ENCODE measurements at places on chromosomes 1 and 21.

DNA sequence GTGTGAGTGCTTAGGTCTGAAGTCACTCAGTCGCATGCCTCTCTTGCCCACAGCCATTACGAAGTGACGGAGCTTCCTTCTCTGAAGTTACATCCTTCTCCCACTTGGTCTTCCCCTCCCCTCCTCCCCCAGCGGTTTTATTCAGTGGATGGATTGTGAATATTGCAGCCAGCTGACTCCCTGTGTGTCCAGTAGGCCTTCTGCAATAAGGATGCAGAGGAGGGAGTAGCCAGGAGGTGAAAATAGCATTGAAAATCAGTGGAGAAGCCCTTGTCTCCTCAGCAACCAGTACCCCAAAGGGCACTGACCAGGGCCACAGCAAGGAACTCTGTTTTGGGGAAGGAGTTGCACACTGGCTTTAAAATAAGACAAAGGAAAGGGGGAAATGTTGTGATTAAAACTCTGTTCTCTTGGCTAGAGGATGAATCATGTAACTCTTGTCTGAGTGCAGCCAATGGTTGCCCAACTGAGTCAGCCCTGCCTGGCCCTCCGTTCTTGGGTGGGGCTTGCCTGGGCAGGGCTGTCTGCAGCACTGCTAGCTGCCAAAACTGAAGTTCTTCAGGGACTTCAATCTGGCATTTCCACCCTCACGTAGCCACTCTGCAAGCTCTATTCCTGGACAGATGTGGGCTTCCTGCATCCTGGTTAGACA is 4.3 kb downstream of the S100A10 start:
- DNase-seq: no peak

- no peak for DNase-seq
Measured at GRCh38 chr1:182357171-182357570, 34.4 kb downstream of the GLUL start.

GRCh38 chr1:75308365-75308764 is 174.2 kb downstream of the LHX8 start:
- DNase-seq: no peak

- peak; percentile 21 for DNase-seq
Measured at GRCh38 chr1:96096613-96097321, 624.8 kb upstream of the PTBP2 start.

DNA sequence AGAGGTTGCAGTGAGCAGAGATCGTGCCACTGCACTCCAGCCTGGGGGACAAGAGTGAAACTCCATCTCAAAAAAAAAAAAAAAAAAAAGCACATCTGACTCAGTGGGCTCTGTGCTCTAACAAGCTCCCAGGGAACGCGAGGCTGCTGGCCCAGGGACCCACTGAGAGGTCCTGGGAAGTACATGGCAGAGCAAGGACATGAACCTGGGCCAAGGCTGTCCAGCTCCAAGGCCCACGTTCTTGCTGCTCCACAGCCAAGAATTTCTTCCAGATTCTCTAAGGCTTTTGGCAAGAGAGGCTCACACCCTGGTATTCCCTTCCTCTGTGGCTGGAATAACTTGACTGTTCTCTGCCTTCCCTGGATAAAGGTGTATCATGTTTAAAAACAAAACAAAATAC is 15.4 kb upstream of the AGTRAP start:
- DNase-seq: no peak

- DNase-seq: no peak
Measured at GRCh38 chr1:36882536-36883285, 151.6 kb downstream of the GRIK3 start.

DNA sequence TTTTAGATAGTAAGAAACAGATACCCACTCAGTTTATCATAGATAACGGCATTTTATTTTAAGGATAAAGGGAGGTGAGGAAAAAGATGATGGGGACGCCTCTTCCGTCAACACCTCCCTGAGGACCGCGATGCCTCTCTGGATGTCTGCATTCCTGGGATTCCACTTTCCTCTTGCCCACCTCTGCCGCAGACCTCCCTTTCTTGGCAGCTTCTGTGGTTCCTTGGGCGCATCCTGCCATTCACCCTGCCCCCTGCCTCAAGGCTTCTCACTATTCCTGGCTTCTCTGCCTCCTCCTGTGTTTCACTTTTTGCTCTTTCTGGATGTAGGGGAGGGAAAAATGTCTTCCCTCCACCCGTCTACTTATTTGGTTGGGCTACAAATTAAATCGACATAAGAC is 19.9 kb downstream of the HUNK start:
- no peak for DNase-seq

GRCh38 chr1:40783001-40783905 is at the start of gene KCNQ4:
TSS of gene KCNQ4 (plus strand) at chr1:40783787. CDS start at chr1:40784094, 307 bp downstream.
- DNase-seq: peak; percentile 38

DNA sequence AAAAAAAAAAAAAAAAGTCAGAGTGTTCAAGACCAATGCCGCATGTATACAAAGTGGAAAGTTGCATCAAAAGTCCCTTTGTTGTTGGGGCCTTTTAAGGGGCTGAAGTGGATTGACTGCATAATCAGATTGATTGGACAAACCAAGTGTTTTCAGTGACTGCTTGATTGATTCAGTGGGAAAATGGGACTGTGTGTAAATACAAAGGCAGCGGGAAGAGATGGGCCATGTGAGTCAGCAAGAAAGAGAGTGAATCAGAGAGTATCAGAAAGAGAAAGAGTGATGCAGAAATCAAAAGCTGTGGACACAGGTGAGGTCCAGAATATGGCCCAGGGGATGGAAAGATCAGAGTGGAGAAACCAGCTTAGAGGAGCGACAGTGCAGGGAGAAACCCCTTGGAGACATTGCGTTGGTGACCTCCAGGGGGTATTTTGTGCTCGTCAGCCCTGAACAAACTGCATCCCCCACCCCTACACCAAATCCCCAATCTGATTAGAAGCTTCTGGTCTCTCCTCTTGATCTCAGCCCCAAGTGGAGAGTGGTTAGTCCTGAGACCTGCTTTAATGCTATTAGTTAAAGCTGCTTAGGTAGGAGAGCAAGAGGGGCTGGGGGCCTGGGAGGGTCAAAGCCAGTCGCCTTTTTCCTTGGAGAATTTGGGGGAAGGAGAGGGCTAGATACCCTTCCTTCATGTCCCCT is 5.1 kb upstream of the ETV3L start:
- no peak for DNase-seq

- DNase-seq: peak; percentile 73
Measured at GRCh38 chr1:34164771-34165391, at the start of gene CSMD2. TSS of gene CSMD2 (minus strand) at chr1:34165230. CDS start at chr1:34165097, 133 bp downstream.

DNA sequence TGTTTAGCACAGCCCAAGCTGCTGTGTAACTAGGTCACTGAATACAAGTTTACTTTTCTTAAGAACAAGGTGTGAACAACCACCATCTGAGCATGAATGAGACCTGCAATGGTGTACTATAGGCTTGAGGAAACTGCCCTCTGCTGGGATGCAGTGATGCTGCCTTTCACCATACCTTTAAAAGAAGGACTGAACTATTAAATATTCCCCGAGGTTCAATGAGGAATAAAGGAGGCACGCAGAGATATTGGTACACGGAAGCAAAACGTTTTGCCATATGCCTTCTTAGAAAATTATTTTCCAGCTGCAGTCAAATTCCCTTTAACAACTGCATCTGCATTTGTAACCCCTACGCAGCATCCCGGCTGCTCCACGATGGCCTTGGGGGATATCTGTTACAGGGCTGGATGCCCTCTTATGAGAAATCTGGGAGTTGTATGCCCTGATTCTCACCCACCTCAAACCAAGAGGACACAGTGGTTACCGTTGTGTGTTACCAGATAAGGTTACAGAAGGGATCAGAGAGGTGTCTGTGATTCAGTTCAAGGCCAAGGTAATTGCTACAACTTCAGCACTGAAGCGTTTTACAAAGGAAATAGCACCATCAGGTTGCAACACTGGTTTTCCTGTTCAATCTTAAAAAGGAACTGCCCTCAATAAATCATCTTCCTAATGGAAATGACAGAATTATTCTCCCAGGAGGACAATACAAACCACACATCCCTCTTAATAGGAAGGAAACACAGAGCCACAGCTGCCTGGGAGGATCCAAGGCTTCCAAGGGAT is 470.5 kb downstream of the LTN1 start:
- DNase-seq: no peak

DNA sequence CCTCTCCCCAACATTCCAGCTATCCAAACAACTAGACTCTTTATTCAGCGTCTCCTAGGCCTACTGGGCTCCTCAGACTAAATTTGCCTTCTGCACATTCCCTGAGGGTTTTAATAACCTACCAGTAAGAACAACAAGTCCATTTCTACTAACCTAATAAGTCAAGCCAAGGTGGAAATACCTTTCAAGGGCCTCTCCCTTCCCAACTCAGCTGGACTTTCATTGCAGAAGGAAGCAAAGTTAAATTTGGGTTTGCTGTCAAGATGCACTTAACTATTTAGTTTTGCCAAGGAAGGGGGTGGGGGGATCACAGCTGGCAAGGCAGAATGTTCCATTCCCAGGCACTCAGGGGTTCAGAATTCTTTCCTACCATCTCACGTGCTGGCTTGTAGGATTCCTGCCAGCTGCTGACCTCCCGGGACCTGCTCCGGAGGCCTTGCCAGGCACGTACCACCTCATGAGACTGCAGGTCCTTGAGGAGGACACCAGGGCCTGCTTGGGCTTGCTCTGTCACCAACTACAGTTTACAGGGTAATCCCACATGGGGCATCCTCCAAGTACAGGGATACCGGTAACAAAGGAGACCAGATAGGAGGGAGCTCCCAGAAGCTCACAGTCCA is 29.8 kb downstream of the SLC30A1 start:
- DNase-seq: no peak

GRCh38 chr1:22953740-22954141 is 18.9 kb downstream of the LACTBL1 start:
- DNase-seq: no peak

- DNase-seq: no peak
Measured at GRCh38 chr1:241992734-241993133, 6.2 kb downstream of the MAP1LC3C start.

GRCh38 chr1:227938276-227938675 is 9.5 kb downstream of the WNT9A start:
- no peak for DNase-seq

- DNase-seq: no peak
Measured at GRCh38 chr1:30908316-30908695, 252 bp downstream of the SDC3 start.

DNA sequence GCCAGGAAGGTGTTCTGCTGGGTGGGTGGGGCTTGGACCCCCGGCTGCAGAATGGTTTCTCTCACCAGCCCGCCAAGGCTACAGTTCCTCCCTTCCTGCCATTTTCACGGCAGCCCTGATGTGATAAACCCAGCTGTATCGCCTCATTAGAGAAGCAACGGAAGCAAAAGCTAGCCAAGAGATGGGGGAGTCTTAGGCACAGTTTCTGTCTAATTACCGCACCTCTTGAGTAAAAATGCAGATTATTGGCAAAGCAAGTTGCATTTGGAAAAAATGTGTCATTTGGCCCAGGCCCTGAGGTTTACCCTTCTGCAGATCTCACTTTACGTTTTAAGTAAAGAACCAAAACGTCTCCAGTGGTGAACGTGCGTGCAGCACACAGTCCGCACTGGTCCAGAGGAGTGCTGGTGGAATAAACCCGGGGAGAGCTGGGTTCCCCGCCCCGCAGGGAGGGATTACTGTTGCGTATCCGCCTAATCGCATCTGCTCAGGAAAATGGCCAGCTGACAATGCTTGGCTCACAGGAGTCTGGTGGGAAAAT is 109.9 kb downstream of the GALNT2 start:
- no peak for DNase-seq

- peak; percentile 99 for DNase-seq
Measured at GRCh38 chr21:44785620-44786335, 15.8 kb downstream of the UBE2G2 start.

- no peak for DNase-seq
Measured at GRCh38 chr1:15709226-15709625, 25.1 kb downstream of the PLEKHM2 start.

- DNase-seq: no peak
Measured at GRCh38 chr1:59066236-59066635, 230.7 kb upstream of the FGGY start.

DNA sequence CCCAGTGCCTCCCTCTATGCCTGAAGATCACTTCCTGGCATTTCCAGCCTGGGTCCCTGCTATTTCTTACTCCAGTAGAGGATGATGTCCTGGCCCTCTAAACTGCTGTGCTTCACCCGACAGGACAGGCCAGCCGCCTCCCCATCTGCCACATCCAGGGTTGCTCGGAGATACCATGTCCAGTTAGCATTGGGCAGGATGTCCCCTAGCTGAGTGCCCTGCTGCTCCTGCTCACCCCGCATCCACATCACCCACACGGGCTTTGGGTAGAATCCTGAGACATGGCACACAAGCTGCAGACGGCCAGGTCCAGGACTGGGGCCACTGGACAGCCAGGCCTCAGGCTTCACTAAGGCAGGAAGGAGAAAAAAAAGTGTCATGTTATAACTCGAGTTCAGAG is 2.0 kb downstream of the CD1B start:
- no peak for DNase-seq

- no peak for DNase-seq
Measured at GRCh38 chr1:248029770-248030169, at the start of gene OR2L2. TSS of gene OR2L2 (plus strand) at chr1:248030070. CDS start at chr1:248038268, 8,198 bp downstream.

DNA sequence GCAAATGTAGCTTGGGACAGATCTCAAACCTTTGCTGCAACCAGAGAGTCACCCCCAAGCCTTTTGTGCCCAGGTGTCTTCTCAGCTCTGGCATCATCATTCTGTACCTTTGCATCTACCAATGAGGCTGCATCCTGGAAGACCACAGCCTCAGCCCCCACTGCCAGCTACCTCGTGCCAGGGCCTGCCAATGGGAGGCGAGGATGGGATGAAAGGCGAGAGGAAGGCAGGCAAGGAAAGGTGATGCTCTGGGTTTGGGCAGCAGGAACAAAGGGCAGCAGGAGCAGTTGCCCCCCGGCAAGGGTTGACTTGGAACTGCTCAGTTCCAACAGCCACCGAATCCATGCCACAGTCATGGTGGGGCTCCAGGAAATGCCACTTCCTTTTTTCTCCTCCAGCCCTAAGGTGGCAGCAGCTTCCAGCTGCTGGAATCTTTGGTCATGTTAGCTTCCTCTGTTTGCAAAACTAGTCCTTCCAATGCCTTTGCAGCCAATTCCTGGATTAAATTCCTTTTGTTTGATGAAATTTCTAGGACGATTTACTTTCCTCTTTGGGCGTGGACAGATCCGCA is 651.6 kb downstream of the NPHP4 start:
- no peak for DNase-seq

- DNase-seq: no peak
Measured at GRCh38 chr1:173852105-173852504, 15.7 kb downstream of the GAS5 start.

GRCh38 chr1:218969006-218969405 is 204.7 kb upstream of the LYPLAL1 start:
- DNase-seq: no peak

GRCh38 chr1:158391099-158391498 is 8.2 kb downstream of the OR10T2 start:
- no peak for DNase-seq

DNA sequence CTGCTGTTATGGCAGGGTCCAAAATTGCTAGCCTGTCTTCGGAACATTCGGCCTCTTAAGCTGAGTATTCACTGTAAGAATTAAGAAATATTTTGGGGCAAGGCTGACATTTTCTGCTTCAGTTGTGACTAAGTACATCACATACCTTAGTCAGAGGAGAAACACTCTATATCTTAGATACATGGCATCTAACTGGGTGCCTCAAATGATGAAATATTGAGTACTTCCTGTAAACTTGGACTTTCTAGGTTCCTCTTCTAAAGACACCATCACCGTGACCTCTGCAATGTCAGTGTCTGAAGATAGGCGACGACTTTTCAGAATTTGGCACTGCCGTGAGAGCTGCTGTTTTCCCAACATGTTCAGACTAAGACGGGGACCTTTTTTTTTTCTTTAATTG is 65.6 kb downstream of the PCBP3 start:
- DNase-seq: no peak

GRCh38 chr1:39901464-39901713 is 328 bp downstream of the MYCL start:
- peak; percentile 62 for DNase-seq

Data from DMS79 treated with DMSO at 0.1 percent for 48 hours (cell line).